ENCODE measurements at places on chromosomes 5 and 9.

DNA sequence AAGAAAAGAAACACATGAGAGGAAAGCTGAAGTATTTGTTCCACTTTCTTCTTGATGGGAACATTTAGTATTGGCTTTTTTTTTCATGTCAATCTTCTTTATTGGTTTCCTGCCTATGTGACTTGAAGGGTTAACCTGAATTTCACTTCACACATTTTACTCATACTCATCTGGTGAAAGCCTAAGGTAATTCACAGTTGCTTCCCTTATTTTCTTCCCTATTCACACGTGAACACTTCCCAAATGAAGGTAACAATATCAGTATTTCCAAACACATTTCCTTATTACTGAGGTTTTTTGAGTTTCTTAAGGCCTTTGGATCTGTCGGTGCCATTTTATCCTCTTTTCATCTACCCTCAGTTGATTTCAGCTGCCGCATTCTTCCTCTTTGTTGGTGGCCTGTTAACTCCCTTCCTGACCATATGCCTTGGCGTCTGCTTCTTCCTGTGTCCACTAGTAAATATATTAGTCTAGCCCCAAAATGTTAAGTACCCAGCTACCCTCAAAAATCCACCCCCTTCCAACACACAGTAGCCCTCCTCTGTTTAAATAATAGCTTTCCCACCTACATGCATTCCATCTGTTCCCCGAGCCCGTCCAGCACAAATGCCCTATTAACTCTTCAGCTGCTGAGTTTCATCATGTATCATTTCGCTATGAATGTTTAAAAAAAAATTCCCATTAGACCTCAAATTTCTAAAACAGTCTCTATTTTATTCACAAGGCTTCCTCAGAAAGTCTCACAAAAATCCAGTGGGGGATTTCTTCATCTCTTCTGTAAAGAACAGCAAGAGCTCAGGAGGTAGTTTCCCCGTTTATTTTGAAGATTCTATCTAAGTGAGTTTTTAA is 97.3 kb downstream of the USP20 start:
- no peak for DNase-seq

GRCh38 chr5:56490971-56491468 is 257.9 kb upstream of the ANKRD55 start:
- no peak for DNase-seq

- no peak for DNase-seq
Measured at GRCh38 chr5:140249536-140249935, 53.4 kb downstream of the PFDN1 start.

DNA sequence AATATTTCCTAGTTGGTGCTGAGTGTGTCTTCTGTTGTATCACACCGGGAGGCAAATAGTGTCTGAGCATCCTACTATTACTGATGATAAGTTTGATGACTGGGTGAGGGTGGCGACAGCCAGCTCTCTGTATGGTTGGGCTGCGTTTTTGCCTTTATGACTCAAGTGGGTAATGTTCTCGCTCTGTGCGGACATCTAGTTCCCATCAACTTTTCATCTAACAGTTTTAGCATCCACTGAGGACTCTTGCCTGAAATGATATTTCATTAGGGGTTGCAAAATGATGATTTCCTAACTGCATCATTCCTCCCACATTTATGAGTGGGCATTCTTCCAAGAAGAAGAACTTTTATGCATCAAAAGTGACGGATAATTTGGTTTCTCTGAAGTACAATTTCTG is 26.5 kb downstream of the HMCN2 start:
- DNase-seq: peak; percentile 44

DNA sequence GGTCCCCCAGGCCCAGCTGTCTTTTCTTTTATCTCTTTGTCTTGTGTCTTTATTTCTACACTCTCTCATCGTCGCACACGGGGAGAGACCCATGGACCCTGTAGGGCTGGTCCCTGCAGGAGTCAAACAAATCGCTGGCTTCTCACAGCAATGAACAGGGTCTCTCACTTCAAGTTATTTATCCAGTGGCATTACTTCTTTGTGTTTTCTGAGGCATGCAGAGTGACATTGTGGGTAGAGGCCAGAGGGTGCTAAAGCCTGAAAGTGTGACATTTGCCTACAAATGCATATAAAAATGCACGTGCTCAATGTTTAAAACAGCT is 127.6 kb downstream of the ST8SIA4 start:
- DNase-seq: no peak

DNA sequence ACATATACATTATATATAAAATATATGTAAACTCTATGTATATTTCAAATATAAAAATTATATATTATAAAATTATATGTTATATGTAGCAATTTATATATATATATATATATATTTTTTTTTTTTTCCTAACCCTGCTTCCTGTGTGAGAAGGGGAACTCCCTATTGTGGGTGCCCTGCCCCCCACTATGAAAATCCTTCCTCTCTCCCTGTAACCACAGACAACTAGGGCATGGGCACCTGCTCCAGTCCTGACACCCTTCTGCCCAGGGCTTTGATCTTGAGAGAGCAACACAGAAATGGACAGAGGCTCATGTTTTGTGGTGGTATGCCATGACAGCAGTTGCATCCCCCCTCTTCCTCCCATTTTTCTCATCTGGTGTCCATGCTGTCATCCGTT is 148.7 kb upstream of the IL12B start:
- DNase-seq: no peak

DNA sequence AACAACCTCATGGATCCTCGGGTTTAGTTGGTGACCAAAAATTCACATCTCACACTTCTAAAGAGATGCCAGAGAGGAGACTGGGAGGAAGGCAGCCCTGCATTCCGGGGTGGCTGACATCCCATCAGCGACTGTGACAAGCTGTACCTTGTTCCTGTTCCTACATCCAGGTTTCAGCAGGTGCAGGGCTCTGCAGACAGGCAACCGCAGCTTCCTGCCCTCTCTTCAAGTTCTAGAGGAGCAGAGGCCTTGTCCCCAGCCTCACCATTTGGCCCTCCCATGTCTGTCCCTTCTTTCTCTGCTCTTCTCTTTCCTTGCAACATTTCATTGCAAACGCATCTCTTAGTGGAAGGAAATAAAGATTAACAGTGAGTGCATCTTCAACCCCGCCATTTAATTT is 454.6 kb downstream of the IRX1 start:
- DNase-seq: no peak

DNA sequence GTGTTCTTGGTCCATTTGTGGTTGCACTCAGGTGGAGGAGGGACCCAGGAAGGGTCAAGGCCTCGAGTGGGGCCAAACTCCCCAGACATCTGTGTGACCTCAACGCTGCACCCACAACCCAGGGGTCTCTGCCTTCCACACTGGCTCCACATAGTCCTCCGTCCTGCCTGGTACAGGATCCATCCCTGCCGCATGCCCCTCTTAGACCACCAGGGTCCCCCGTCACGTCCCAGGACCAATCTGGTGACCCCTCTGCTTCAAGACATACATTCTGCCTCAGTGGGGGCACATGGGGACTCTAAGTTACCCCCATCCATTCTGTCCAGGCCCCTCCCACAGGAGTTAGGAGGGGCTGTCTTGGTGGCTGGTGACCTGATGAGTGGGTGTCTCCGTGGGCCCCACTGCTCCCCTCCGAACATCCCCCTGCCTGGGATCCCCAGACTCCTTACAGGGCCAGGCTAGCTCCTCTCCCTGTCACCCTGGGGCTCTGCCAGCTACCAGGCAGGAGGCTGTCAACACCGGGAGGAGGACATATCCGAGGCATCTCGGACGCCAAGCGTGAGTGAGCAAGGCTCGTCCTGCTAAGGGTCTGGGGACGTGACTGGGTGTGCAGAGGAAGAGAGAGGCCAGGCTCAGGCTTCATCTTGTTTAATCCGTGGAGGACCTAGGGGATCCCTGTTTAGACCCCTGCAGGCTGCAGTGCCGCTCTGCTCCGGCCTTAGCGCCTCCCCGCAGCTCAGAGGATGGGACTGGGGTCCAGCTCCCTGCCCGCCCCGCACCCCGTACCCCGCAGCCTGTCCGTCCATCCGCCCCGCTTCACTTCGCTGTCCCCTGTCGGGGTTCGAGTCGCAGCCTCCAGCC is 32.3 kb downstream of the TSPAN17 start:
- no peak for DNase-seq

DNA sequence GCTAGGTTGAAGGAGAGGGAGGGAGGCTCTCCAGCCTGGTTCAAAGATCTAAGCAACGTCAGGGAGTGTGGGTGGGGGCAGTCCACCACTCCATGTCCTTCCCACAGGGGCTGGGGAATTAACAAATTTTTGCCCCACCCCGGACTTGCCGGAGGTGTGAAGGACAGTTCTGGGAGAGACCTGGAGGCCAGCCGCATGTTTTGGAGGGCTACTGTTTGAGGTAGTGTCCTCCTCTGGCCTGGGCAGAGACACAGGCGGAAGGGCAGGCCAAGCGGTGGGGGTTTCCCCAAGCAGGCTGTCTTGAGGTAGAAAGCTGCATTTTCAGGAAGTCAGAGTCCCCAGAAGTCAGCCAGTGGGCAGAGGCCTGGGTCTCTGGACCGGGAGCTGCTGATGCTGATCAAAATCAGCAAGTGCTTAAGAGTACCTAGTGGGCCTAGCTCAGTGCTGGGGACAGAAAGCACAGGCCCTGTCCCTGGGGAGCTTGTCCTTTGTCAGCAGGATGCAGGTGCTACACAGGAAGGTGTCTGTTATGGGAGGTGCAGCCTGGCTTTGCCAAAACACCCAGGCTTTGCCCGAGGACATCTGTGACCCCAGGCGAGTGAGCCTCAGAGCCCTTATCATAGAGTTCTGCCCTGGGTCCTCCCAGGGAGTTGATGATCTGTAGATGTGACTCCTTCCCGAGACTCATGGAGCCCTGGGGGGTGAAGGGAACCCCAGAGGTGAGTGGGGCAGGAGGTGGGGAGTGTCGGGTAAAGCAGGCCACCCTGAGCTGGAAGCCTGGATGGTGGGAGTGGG is 18.5 kb downstream of the JADE2 start:
- DNase-seq: no peak

Measured in fibroblast of skin of right biceps (primary cell).